Activated CD4-positive, alpha-beta T cell treated with anti-CD3 and anti-CD28 coated beads, Interleukin-10, Interleukin-2, amounts not matched to agents 100 ng/mL and 50 ng/mL, durations not matched to agents 16 hours and 8 hours (primary cell): ENCODE measurements at places on chromosomes 5 and 9.

- no peak for DNase-seq
Observed at GRCh38 chr9:125338929-125339328, 77.3 kb downstream of the GAPVD1 start.

DNA sequence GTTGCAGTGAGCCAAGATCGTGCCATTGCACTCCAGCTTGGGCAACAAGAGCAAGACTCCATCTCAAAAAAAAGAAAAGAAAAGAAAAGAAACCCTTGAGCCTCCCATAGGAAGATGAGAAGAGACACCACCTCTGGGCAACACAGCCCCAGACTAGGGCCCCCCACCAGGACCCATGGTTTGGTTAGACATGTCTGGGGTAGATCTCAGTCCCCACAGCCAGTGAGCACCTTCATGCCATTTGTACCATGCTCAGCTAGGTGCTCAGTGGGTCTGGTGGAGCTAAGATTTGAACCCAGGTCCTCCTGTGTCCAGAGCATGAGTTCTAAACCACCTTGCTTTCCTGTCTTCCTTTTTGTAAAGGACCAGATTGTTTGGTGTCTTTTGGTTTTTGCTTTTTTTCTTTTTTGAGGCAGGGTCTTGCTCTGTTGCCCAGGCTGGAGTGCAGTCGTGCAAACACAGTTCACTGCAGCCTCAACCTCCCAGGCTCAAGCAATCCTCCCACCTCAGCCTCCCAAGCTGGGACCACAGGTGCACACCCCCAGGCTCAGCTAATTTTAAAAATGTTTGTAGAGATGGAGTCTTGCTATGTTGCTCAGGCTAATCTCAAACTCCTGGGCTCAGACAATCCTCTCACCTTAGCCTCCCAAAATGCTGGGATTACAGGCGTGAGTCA lies 11.7 kb downstream of the OLFML2A start:
- DNase-seq: no peak

- DNase-seq: no peak
Observed at GRCh38 chr9:33795281-33795680, at the start of gene PRSS3. PRSS3 (plus strand) TSS chr9:33795561; CDS start chr9:33795574, 13 bp downstream.

DNA sequence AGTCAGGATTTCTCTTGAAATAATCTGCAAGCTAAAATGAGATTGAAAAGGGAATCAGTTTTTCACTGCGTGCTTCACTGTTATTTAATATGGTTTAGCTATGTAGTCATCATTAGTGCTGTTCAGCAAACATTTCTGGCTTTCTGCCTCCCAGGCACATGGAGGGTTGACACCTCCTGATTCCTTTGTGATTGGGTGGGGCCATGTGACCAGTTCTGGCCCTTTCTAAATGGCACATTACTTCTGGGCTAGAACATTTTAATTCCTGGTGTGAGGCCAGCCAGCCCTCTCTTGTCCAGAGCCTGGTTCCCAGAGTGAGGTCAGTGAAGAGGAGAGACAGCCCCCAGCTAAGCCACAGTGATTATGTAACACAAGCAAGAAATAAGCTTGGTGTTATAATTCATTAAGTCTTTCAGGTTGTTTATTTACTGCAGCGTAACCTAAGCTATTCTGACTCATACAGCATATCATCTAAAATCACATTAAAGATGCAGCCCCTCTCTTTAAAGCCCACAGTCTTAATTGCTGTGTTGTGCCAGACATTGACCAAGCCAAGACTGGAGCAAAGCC lies 17.4 kb upstream of the ARSI start:
- DNase-seq: no peak

GRCh38 chr9:97110696-97111095 lies 71.8 kb upstream of the CTSV start:
- DNase-seq: no peak

GRCh38 chr5:176773408-176774035 lies 36.8 kb upstream of the UNC5A start:
- no peak for DNase-seq

- no peak for DNase-seq
Observed at GRCh38 chr9:16501141-16501540, 369.3 kb downstream of the BNC2 start.

DNA sequence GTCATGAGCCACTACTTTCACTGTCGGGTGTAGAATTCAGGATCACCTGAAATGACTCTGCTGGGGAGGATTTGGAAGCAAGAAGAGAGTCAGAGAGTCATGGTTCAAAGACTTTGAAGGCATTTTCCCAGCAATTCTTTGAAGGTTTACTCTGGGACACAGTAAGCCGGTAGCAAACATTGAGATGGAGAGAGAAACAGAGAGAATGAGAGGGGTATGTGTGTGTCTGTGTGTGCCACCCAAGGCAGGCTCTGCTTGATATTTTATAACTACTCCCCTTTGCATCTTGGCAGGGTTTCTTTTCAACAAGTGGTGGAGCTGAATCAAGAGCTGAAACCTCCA lies 89.8 kb downstream of the ANKRD55 start:
- DNase-seq: no peak

DNA sequence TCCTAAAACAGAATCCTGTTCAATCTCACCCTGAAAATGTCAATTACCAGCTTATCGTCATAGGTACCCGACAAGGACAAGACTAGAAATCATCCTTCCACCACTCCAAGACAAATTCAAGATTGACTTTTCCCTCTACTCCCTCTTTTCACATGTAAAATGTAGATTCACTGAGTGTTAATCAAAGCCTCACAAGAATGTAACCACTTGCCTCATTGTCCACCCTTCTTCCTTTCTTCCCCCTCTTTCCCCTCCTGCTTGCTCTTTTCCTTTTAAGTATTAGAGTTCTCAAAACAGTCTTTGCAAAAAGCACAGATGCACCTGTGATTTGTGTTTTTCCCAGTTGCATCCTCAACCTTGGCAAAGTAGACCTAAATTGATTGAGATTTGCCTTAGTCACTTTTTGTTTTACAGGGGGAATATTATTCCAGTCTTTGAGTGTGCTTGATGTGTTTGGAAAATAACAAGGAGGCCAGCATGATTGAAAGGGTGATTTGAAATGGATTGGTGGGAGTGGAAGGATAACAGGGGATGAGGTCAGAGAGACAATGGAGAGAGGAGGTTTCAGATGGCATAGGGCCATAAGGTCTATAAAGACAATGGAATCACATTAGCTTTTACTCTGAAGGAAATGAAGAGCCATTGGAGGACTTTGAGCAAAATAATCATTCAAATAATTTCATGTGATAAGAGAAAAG lies 231.3 kb upstream of the TYRP1 start:
- DNase-seq: no peak

DNA sequence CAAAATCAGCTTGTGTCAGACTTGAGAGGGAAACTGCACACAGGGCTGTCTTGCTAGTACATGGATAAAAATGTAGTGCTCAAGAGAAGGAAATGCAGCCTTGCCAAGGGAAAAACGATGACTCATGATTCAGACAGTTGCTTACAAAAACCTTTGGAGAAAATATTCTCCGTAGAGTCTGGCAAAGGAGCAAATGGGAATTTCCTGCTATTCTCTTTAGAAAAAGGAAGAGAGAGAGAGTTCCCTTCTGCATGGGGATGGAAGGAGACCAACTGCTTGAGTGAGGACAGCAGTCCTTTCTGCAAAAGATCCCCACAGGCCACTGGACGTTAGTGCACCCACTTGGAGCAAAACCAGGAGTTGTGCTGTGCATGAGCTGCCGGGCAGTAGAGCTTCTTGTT lies 7.6 kb downstream of the IFNB1 start:
- DNase-seq: no peak

DNA sequence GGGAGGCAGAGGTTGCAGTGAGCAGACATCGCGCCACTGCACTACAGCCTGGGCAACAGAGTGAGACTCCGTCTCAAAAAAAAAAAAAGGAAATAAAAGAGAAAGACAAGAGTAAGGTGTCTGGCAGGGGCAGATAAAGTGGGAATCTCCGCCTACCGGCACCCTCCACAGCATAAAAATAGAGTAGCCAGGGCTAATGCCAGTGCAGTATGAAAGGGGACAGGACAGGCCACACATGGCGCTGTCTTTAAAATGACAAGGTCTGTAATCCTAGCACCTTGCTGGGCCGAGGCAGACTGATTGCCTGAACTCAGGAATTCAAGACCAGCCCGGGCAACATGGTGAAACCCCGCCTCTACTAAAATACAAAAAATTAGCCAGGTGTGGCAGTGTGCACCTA lies 7.8 kb downstream of the BICD2 start:
- DNase-seq: no peak

DNA sequence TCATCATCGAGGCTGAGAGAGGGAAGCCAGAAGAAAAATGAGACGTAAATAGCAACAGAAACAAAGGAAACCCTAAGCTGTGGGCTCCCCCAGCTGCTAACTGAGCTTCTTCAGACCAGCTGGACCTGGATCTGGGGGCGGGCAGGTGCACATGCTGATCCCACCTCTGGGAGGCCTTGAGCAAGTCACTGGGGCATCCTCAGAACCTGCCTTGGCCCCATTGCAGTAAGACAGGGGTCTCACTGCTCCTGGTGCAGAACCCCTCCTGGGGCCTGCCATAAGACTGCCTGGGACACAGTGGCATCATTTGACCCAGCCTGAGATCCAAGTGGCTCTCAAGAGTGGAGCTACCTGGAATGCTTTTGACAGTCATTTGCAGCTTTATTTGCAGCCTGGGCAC lies 77.4 kb downstream of the PHF2 start:
- no peak for DNase-seq

GRCh38 chr5:63959177-63959982 lies 2.9 kb downstream of the HTR1A start:
- DNase-seq: no peak

DNA sequence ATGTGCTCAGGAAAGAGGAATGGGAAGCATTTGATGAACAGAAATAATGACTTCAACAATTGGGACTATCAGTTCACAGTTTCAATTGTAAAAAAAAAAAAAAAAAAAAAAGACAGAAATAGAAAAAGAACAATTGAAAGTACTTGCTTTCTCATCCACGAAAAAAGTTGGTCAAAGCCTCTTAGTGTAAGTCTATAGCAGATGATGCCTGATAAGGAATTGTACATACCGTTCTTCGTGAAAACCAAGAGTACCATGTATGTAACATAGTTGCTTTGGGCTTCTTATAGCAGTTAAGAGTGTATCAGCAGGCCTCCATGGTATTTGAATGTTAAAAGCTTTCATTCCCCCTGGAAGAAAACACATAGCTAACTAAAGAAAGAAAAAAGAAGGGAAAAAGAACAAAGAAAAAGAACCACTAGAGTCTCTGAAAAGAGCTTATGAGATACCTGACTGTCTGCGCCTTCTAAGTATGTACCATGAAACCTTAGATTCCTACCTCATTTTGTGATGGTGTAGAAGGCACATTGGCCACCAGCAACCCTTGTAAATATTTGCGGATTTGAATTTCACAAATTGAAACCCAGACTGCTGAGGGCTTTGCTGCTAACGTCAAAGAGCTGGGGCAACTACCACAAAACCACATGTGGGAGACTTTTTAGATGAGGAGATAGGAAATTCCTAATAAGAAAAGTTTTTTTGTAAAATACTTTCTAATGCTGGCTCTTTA lies 75.2 kb downstream of the TMC1 start:
- DNase-seq: peak; percentile 47

DNA sequence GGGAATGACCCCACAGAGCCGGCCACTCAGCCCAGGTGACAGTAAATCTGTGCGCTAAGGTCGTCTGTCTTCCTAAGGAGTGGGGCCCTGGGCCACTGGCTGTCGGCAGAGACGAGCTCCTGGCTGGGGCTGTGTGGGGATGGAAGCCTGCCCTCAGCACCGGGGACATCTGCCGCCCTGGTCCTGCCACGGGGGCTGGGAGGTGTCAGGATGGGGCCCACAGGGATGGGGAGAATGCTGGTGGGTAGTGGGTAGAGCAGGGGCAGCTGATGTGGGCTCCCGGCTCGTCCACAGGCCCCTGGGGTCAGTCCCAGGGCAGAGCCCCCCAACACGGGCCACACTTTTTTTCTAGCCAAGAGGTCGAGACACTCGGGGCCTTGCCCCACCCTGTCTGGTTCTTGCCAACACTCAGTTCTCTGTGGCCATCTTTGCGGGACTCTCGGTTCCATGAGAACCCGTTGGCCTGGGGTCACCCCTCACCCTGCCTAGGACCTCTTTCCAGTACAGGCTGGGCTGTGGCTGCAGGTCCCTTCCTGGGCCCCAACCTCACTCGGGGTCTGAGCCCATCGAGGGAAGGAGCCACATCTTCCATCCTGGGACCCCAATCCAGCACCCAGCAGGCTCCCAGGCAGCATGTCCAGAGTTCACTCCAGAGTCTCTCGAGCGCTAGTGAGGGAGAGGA lies 45.0 kb downstream of the DBH start:
- no peak for DNase-seq

DNA sequence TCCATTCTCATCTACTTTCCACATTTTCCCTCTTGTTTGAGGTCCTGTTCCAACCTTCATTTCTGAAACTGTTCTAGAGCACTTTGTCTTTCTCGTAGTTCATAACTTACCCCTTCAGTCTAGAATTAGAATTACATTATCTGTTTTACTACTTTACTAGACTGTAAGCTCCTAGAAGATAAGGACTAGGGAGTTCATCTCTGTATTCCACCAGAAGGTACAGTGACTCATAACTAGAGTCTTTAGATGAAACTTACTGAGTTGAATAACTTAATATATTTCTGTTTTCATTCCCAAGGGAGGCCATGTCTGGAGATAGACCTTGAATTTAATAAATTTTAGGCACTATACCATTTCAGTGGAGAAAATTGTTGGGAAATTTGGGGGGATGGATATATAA lies 38.7 kb downstream of the G3BP1 start:
- DNase-seq: peak; percentile 11

DNA sequence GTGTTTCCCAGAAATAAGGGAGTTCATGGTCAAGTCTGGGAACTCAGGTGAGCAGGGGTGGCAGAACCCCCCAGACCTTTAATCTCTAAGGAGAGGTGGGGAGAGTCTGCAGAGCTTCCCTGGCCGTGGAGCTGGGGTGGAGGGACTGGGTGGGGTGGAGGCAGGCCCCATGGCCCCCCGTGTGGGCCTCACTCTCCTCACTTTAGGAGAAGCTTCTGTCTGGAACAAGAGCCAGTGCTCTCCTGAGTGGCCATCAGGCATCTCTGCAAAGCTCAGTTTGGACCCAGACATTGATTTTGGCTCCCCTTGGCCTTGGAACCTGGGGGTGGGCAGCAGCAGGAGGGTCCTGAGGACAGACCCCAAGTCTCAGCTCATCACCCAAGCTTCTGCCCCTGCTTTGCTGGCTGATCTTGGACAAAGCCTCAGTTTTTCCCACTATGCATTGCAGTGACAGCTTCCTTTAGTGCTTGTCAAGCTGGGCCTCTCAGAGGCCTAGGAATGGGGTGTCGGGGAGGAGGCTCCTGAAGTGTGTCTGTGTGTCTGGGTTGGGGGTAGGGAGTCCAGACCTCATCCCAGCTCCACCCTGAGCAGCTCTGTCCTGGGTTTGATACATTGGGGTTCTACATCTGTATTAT lies 3.5 kb upstream of the GBGT1 start:
- DNase-seq: no peak

GRCh38 chr9:122168356-122168755 lies 8.6 kb downstream of the MORN5 start:
- DNase-seq: no peak

- no peak for DNase-seq
Observed at GRCh38 chr9:4714266-4715016, 26.6 kb downstream of the AK3 start.

DNA sequence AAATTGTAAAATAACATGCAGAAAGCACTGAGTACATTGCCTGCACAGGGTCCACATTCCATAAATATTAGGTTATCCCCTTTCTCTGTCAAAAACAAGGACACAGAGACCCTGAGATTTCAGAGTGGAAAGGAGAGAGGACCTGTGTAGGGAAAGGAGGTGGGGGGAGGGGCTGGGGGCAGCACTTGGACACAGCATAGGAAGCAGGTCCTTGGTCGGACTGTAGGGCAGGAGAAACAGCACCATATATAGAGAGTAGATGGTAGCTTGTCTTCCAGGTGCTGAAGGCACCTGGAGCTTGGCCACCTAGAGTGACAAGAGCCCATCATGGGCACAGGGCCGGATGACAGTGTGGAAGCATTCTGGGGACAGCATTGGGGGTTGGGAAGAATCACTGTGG lies 2.4 kb downstream of the TPM2 start:
- no peak for DNase-seq
